Vagina (tissue), 2 donors: ENCODE measurements at places on chromosomes 12 and 14.

DNA sequence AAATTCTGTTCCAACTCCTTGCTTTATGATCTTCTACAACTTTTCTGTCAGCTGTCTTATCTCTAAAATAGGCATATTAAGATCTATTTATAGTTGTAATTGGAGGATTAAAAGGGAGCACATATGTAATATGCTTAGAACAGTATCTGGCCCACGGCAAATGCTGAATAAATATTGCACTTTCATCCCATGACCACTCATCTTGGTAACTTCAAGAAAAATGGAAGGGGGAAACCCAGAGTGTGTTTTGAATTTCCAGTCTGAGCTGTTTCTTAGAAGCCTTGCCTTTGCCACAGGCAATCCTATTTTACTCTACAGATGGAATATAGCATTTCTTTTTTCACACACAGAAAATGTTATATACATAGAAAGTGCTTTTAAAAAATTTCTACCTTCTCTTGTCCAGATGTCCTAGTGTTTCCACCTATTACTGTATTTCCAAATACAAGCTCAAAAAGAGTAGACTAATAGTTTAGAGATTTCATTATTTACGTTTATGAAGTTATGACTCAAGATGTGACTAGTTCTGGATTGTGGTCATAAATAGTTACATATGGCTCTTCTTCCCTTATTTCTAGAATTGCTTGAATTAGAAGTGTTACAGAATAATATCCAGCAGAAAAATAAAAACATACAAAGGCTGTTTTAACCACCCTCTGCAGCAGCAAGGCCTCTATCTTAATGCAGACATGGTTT is 6.2 kb upstream of the STXBP6 start:
- DNase-seq: no peak

DNA sequence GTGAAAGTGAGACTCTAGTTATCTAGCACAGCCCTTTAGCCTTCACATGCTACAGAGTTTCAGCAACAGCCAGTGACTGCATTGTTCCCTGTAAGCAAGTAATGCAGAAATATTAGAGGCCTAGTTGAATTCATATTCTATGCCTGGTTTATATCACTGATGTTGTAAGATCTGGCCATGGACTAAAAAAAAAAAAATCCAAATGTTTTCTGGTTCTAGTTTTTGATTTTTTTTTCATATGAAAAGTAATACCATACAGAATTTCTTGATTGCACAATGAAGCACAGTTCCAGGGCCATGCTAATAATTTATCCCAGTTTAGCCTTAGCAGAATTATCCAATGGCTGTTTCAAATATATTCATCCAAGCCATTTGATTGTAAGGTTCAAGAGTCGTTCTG is 341.5 kb upstream of the DDHD1 start:
- DNase-seq: no peak

DNA sequence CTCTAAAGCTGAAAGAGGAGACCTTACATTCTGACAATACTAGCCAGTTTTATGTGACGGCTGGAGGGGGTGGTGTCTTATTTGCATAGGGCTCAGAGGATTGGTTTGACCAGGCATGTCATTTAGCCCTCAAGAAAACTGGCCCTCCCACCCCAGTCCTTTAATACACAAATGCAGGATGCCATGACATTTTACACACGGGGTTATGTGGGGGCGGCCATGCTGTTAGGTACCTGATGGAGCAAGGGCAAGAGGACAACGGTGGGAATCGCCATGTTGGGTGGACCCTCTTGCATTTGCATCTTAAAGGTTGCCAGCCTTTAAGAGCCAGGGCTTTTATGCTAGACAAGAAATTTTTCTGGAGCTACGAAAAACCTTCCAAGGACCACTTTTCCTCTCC is 23.3 kb downstream of the MDM2 start:
- no peak for DNase-seq

DNA sequence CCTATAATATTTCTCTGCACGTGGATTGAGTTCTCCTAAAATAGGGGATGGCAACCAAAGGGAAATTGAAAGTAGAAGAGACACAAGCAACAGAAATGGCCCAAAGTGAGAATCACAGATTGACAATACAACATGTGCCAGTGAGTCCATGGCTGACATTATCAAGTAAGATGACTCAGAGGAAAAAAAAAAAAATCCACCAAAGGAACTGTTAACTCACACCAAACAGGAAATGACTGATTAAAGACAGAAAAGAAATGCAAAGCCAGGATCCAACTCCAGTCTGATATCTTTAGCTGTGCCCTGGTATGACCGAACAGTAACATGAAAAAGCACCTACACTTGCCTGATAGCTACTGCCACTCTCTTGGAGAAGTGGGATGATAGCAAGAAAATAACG is 485.0 kb downstream of the PRKD1 start:
- no peak for DNase-seq

GRCh38 chr14:103652806-103653205 is 23.8 kb downstream of the KLC1 start:
- no peak for DNase-seq
